ENCODE measurements at places on chromosomes 6 and 20.

- no peak for DNase-seq
Measured at GRCh38 chr6:24332317-24332716, 25.5 kb downstream of the DCDC2 start.

- DNase-seq: no peak
Measured at GRCh38 chr6:10591422-10592160, 70.4 kb downstream of the GCNT2 start.

- no peak for DNase-seq
Measured at GRCh38 chr6:15544321-15544900, 118.4 kb downstream of the DTNBP1 start.

- DNase-seq: no peak
Measured at GRCh38 chr20:1275919-1276318, 9.8 kb downstream of the SNPH start.

- no peak for DNase-seq
Measured at GRCh38 chr6:351867-352289, 39.7 kb upstream of the IRF4 start.

DNA sequence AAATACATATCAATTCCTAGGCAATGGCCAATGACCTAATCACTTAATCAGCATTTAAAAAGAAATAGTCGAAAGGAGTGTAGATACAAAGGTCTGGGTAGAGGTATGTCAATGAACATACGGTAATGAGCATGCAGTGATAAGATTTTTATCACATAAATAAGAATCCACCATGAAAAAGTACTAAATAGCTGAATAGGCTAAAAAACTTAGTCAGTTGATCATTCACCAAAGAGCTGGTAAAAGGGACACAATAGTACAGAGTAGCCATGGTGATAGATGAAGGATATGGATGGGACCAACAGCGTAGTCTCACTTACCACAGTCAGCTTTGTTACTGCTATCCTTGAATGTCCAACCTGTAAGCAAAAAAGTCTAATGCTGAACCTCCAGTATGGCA, 1018.6 kb upstream of the EYS start:
- no peak for DNase-seq

DNA sequence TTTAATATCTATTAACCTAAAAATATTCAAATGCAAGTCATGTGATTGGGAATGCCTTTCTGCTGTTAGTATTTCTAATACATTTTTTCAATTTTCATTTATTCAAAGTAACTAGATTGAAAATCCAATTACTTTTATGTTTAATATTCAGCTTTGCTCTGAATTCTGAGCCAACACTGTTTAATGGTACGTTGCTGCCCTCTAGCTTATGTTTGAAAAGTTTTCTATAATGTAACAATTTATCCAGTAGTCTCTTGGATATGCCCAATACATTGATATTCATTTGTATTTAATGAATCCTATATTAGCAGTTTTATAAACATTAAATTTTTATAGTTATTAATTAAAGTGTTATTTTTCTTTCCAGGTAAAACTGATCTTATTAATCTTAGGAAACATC, 47.4 kb downstream of the LGSN start:
- DNase-seq: no peak

DNA sequence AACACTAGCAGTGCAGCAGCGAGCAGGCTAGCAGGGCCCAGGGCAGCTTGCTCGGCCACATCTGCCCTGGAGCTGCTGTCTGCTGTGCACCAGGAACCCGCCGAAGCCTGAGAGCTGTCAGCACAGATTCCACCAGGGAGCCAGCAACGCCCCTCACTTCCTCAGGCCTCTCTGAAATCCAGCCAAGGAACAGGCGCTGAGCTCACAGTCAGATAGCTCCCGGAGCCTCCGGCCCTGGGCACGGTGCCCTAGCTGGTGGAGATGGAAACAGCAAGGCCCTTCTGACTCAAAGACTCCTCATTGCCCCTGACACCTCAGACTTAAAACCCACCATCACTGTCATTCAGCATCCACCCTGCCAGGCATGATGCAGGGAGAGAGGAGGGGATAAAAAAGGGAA, 839.4 kb downstream of the MAFB start:
- peak; percentile 95 for DNase-seq
